ENCODE measurements at places on chromosomes 1 and 21.

DNA sequence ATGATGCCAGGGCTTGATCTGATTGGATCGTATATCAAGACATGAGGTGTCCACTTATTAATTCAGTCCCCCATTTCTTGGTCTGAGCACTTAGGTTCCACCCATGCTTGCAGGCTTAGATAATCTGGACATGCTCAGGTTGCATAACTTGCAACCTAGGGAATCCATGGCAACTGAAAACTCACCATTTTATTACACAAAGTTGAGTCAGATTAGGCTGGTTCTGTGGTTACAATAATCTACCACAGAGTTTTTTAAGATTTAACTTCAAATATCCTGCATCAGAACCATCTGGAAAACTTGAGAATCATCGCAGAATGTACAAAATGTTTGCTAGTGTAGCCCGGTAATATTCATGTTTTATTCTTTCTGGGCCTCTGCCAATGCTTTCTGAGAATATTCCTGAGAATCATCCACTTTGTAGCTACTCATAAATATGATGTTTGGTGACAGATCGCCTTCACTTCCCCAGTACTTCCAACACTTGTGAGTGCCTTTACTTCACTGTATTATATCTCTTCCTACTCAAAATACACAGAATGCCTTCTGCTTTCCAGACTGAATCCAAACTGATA, 707.2 kb upstream of the ADAMTS5 start:
- no peak for DNase-seq

DNA sequence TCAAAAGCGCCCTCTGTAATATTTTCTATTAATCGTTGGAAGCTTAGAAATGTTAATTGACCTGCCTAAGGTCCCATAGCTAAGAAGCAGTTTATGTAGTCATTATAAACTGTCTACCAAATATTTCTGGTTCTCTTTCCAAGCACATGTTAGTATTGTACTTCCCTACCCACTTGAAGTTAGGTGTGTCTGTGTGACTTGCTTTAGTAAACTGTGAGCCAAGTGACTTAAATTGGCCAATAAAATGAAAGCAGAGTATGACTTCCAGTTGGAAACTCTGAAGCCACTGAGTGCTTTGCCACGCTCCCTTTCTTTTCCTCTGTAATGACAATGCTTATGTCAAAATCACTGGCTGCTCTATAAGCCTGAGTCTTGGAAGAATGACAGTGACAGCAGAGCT, 20.6 kb upstream of the ADAMTS1 start:
- no peak for DNase-seq

GRCh38 chr1:230173187-230173975, 106.3 kb downstream of the GALNT2 start:
- no peak for DNase-seq

DNA sequence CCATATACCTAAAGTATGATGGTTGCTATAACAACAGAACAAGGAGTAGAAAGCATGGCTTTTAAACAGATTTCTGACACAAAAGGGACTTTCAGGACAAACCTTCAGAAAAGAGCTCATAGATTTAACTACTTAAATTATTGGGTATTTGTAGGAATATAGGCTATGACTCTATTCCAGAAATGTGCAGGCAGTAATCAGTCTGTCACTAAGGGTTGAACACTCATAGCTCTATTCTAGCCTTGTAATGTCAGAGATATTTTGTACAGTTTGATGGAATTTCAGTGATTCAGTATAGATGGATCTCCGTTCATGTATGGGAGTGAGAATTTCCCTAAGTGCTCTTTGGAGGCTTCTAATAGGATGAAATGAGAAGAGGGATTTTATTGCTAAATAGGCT, 82.8 kb downstream of the EXTL2 start:
- no peak for DNase-seq

DNA sequence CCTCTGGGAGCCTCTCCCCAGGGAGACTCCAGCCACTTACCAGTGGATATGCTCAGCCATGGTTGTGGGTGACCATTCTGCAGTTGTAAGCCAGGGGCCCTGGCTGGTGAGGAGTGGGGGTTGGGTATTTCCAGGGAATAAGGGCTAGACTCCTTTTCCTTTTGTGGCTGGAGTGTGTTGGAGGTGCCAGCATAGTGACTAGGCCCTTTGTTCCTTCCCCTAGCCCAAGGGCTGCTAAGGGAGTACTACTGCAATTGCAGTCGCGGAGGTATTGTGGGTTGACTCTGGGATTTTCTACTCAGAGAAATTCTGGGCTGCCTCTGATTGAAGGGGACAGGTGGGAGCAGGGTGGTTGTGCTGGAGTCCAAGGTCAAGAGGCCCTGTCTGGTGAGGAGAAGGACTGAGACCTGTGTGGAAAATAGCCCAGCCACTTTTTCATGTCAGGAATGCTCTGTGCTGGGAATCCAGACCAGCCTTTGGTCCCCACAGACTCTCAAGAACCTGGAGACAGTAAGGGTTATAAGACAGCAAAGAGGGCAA, 43.1 kb downstream of the MROH9 start:
- DNase-seq, result no peak

- DNase-seq, result no peak
These were observed 6.5 kb downstream of the PODN start for GRCh38 chr1:53068314-53069099.

DNA sequence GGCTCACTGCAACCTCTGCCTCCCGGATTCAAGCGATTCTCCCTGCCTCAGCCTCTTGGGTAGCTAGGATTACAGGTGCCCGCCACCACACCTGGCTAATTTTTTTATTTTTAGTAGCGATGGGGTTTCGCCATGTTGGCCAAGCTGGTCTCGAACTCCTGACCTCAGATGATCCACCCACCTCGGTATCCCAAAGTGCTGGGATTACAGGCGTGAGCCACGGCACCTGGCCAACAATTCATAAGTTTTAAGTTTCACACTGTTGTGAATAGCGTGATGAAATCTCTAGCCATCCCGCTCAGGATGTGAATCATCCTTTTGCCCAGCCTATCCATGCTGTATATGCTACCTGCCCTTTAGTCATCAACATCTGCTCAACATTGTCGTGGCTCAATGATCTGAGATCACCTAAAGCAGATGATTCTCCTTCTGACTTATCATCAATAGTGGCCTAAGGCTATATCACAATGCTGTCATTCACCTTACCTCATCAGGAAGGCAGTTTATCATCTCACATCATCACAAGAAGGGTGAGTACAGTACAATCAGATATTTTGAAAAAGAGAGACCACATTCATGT, 2.6 kb downstream of the PFDN2 start:
- no peak for DNase-seq

DNA sequence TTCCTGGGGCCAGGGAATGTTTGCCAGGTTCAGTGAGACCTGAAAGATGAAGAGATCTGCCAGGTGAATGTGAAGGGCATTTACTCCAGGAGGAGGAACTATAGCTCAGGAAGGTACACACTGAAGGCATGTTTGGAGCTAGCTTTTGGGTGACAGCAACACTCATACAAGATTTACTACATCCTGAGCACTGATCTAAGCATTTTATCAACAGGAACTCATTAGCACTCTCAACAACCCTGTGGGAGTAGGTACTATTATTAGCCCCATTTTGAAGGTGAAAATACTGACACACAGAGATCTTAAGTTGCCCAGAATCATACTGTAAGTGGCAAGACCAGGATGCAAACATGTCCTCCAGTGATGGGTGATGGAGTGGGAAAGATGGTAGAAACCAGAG, 6.7 kb downstream of the GADD45A start:
- DNase-seq, result no peak

DNA sequence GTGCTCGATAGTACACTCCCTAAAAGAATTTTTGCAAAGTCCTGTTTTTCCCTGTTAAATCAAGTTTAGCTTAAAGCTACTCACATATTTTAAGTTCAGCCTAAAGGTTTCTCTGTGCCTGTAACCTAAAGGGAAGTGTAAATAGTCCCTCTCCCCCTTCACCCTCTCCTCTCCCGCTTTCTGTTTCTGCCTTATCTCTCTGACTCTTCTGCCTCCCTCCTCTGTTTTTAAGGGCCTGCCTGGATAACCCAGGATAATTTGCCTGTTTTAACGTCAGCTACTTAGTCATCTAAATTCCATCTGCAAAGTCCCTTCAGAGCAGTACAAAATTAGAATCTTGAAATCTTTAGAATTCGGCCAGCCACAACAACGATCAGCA, 92.6 kb downstream of the NID1 start:
- DNase-seq, result no peak

DNA sequence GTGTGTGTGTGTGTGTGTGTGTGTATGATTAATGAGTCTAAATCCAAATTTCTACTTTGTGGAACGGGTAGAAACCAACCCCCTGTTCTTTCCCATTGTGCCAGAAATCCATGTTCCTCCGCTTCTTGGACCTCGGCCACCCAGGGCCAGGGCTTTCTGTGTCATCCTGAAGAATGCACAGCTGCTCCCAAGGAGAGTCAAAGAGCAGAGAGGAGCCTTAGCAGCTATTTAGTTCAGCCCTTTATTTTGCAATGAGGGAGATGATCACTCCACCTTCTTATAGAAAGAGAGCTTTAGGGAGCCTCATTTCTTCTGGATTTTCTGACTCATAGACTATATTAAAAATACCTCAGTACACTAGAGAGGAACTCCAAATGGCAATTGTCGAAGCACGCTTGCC, 489.3 kb upstream of the VAMP3 start:
- DNase-seq, result no peak

- no peak for DNase-seq
These were observed 252.2 kb downstream of the GRIK3 start for GRCh38 chr1:36782085-36782484.

Data from activated CD8-positive, alpha-beta memory T cell treated with anti-CD3 and anti-CD28 coated beads for 1 hour (primary cell).